ENCODE measurements at places on chromosomes 5 and 9.

DNA sequence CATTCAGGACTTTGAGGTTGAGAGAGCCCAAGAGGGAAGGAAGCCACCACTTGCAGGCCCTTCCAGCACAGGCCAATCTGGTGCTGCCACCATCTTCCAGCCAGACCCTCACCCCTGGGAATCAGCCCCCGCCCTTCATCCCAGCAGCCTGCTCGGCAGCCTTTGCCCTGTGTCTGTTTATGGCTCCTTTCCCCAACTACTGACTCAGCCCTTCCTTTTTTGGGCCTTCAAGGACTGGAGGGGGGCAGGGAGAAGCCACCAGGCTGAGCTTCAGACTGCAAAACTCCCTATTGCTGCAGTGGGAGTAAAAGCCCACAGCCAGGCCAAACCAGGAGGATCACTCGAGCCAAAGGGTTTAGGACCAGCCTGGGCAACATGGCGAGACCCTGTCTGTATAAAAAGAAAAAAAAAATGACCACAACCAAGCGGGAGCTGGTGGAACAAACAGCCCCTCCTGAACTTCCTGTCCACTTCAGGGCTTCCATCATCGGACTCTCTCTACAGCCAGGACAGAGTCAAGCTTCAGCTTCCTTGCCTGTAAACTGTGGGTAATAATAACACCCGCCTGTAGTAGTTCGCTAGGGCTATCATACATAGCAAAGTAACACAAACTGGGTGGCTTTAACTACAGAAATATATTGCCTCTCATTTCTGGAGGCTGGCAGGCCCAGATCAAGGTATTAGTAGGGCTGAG lies 85.9 kb upstream of the IL17B start:
- no peak for DNase-seq

- DNase-seq, result no peak
Measured at GRCh38 chr9:19788614-19789271, at the start of gene SLC24A2. Gene SLC24A2, minus strand, starts transcription at chr9:19789037.

DNA sequence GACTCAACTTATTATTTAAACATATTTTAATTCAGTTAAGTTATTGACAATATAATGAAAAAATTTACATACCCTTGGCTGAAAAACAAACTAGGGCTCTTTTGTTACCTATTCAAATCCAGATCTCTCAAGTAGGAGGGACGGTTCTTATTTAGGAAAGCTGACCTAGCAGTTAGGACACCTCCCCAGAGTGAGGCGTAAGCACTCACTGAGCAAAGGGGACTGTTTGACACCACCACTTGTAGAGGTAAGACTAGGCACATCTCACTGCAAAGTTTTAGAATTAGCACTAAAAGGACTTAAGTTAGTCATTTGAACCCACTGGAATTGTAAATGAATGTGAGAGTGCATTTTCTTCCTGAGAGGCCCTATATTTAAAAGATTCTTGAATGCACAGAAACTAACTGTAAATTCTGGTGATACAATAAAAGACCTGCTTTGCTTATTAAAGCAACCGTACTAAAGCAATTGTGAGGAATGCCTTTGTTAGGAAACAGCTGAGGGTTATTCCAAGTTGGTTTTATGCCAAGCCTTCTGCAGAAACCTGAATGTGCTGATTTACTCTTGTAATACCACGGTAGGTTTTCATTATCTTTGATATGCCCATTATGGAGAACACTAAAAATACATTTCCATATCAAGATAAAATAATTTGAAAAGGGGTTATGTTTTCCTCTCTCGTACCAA lies 16.2 kb downstream of the HACD4 start:
- DNase-seq, result no peak

DNA sequence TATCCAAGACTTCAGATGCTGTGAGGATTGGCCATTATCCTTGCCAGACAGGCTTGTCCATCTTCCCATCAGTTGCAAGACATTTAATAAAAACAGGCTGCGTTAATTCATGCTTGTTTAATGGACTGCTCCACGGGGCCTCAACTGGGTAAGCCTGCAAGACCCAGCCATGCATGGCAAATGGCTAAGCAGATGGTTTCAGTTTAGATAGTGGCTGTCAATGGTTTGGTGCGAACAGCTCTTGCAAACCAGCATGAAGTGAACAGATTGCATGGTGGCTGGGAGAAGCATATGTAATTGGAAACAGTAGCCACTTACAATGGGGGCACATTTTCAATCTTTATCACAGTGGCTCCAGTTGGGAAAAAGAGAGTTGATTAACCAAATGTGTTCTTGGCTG lies 628.2 kb upstream of the KLF4 start:
- no peak for DNase-seq

DNA sequence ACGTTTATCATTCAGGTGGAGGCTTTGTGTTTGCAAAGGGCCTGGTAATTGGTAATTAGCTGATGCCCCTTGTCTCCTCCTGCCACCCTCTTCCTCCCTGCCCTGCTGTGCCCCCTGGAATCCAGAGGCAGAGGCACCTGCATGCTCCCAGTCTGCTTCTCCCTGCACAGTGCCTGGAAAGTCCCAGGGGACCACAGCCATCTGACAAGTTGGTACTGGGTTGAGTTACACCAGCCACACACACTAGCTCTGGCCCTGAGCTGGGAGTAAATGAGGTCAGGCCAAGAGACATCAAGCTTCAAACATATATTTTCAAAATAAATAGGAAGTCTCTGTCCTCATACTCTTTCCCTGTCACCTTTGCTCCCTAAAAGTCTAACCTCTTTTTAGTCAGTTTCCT lies 56.3 kb downstream of the INSYN2B start:
- no peak for DNase-seq

GRCh38 chr9:71676460-71676859 lies 91.9 kb downstream of the CEMIP2 start:
- no peak for DNase-seq

DNA sequence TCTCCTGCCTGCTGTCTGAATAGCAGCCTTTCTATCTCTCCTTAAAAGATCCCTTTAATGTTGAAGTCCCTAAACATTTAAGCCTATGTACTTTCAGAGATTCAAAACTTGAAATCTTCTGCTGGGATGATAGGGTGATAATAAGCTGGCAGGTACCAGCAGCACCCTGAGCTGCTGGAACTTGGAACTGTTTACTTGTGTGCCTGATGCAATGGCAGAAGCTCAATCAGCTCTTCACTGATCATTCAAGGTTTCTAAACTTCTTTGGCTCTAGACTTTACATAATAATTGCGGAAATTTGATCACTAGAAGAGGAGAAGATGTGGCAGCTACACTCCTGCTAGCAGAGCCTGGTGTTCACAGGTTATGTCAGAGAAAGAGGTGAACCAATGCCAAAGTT lies 27.6 kb downstream of the MRPS27 start:
- no peak for DNase-seq

DNA sequence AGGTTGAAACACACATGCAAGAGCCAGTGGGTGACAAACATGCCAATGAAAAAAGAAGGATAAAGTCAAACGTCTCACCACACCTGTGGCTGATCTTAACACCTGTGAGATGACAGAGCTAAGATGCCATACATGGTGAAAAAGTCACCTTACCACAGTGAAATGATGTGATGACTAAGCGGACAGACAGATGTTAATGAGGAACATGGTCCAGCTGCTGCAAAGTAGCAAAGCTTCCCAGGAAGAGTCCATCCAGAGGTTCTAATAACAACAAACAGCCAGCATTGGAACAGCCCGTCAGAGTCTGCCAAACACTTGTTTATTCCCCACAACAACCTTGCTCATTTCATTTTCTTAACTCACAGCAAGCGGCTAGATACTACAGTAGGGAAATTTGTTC lies 1.9 kb downstream of the KIAA1191 start:
- DNase-seq, result no peak

- DNase-seq, result no peak
Measured at GRCh38 chr5:27316271-27316650, 277.9 kb upstream of the CDH9 start.

- peak; percentile 63 for DNase-seq
Measured at GRCh38 chr9:98374385-98375051, 119.1 kb upstream of the TBC1D2 start.

DNA sequence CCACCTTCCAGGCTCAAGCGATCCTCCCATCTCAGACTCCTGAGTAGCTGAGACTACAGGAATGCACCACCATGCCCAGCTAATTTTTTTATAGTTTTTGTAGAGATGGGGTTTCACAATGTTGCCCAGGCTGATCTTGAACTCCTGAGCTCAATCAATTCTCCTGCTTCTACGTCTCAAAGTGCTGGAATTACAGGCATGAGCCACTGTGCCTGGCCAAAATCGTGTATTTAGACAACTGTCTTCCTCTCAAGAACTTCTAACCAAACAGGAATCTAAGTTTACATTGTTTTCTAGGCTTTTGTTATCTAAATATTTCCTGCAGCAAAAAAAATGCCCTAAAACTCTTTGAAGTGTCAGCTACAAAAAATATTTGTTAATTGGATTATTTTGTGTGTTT lies 78.8 kb downstream of the NLN start:
- no peak for DNase-seq

- DNase-seq, result no peak
Measured at GRCh38 chr5:173139631-173140030, 4.7 kb upstream of the BNIP1 start.

DNA sequence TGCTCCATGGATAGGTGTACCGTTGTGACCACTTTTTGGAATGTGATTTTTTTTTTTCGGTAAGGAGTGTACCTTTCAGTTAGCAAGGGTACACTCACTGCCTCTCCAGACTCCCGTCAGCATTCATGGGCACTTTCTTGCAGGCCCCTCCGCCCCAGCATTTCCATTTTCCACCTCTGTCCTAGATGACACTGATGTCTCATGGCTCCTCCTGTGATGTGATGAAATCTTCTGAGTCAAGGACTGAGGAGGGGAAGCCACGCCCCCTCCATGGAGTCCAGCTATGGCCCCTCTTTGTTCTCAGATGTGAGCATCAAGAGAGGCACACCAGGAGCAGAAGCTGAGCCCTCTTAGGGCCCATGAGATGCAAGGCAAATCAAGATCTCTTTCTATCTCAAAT lies 61.8 kb downstream of the CTSL start:
- no peak for DNase-seq

All from CMK (cell line).